CD4-positive, alpha-beta T cell (primary cell): ENCODE measurements at places on chromosomes 3 and 15. TPM values are rescaled to one million over a fixed set of nuclear protein-coding genes. Genes with fewer than 3 reads are reported as not detected.

DNA sequence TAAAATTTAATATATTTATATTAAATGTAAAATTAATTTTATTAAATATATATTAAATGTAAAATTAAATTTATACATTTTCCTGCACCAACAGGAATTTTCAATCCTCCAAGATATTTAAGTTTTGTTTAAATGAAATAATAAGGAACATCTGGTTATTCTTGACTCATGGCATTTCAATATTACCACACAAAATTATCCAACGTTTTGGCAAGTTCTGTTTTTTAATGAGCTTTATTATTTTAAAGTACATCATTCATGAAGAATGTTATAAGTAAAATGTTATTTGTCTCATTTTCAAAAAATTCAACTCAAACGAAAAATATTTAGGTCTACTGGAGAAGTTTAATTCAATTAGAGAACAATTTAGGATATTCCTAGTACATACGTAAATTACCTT lies 811.4 kb downstream of the NAALADL2 start:
- no peak for DNase-seq
- H3K4me1 ChIP-seq = no peaks in the 10 kb centered on the region
- H3K27ac ChIP-seq = no peak overlapping the region
- no peaks in the 10 kb centered on the region for H3K27me3 ChIP-seq
- no peak overlapping the region for H3K4me3 ChIP-seq

GRCh38 chr3:10992943-10993728 lies 588 bp downstream of the SLC6A1 start:
- H3K36me3 ChIP-seq = no peaks in the 10 kb centered on the region
- DNase-seq = no peak
- H3K4me1 ChIP-seq = peaks cover 12% of the 10 kb centered on the region

- H3K27me3 ChIP-seq = no peaks in the 10 kb centered on the region
- no peak for DNase-seq
- peaks cover 9% of the 10 kb centered on the region for H3K4me1 ChIP-seq
- no peak overlapping the region for H3K27ac ChIP-seq
- H3K36me3 ChIP-seq = no peaks in the 10 kb centered on the region
- no peak overlapping the region for H3K4me3 ChIP-seq
Measured at GRCh38 chr15:56891852-56892440, 26.5 kb upstream of the TCF12 start.

- peaks cover 10% of the 10 kb centered on the region for H3K36me3 ChIP-seq
- no peak for DNase-seq
- no peaks in the 10 kb centered on the region for H3K27me3 ChIP-seq
- H3K27ac ChIP-seq = no peak overlapping the region
Measured at GRCh38 chr3:75781079-75781745, 4.1 kb downstream of the ZNF717 start.

IQCF5 gene
- not detected for total RNA-seq

GRCh38 chr15:26686547-26687187 lies 86.2 kb downstream of the GABRB3 start:
- H3K4me1 ChIP-seq = no peaks in the 10 kb centered on the region
- H3K27ac ChIP-seq = no peak overlapping the region
- no peak for DNase-seq
- no peaks in the 10 kb centered on the region for H3K27me3 ChIP-seq

GRCh38 chr3:32522682-32523081 lies 20.0 kb upstream of the CMTM6 start:
- H3K4me3 ChIP-seq = no peak overlapping the region
- no peaks in the 10 kb centered on the region for H3K4me1 ChIP-seq
- DNase-seq = no peak
- peaks cover 30% of the 10 kb centered on the region for H3K36me3 ChIP-seq

- H3K36me3 ChIP-seq = no peaks in the 10 kb centered on the region
- H3K27ac ChIP-seq = no peak overlapping the region
- peak; percentile 27 for DNase-seq
- H3K4me1 ChIP-seq = peaks cover 23% of the 10 kb centered on the region
Measured at GRCh38 chr3:136819392-136819730, 435 bp downstream of the SLC35G2 start.

RBP2 gene
- total RNA-seq = not detected

- H3K27me3 ChIP-seq = no peaks in the 10 kb centered on the region
- DNase-seq = no peak
- no peak overlapping the region for H3K4me3 ChIP-seq
- peaks cover 27% of the 10 kb centered on the region for H3K36me3 ChIP-seq
- no peaks in the 10 kb centered on the region for H3K4me1 ChIP-seq
Measured at GRCh38 chr15:57251308-57251707, 125.0 kb upstream of the CGNL1 start.

GRCh38 chr3:179174316-179174715 lies 26.2 kb downstream of the PIK3CA start:
- no peaks in the 10 kb centered on the region for H3K36me3 ChIP-seq
- no peak for DNase-seq
- no peaks in the 10 kb centered on the region for H3K27me3 ChIP-seq
- H3K4me1 ChIP-seq = peaks cover 3% of the 10 kb centered on the region

ZBED2 gene
- total RNA-seq = 0.11 TPM

DNA sequence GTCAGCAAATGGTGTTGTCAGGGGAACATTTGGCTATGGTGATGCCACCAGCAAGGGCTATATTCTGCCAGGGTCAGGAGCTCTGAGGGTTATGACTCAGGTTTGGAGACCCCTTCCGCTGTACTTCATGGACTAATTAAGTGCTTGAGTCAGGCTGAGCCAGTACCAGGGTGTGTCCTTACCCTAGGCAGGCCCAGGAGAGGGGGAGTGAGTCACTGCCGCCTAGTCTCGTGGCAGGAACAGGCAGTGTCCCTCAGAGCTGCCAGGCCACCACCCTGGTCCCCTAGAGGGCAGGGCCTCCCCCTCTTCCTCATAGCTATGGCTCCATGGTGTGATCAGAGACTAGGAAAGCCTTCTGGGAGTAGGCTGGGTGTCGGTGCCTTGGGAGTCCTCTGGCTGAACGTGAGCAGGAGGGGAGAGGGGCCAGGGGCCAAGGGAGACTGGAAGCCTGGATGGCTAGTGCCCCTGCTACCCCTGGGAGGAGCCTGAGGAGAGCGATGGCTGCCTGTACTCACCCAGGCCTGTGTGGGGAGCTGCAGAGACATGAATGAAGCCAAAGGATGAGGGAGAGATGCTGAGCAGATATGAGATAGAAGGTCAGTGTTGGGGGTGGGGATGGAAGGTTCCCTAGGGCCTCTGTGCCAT lies 10.6 kb downstream of the MAPKAPK3 start:
- peaks cover 26% of the 10 kb centered on the region for H3K36me3 ChIP-seq
- peaks cover 99% of the 10 kb centered on the region for H3K4me1 ChIP-seq
- H3K27ac ChIP-seq = no peak overlapping the region
- DNase-seq = no peak
- H3K27me3 ChIP-seq = no peaks in the 10 kb centered on the region

RASL12 gene
- not detected for total RNA-seq

GRCh38 chr3:126316501-126316939 lies 40.7 kb downstream of the KLF15 start:
- DNase-seq = no peak
- H3K27ac ChIP-seq = no peak overlapping the region
- H3K4me3 ChIP-seq = no peak overlapping the region
- H3K4me1 ChIP-seq = no peaks in the 10 kb centered on the region
- no peaks in the 10 kb centered on the region for H3K27me3 ChIP-seq

- peaks cover 13% of the 10 kb centered on the region for H3K36me3 ChIP-seq
- no peaks in the 10 kb centered on the region for H3K27me3 ChIP-seq
- DNase-seq = no peak
Measured at GRCh38 chr15:67103432-67103831, 38.0 kb downstream of the SMAD3 start.

DNA sequence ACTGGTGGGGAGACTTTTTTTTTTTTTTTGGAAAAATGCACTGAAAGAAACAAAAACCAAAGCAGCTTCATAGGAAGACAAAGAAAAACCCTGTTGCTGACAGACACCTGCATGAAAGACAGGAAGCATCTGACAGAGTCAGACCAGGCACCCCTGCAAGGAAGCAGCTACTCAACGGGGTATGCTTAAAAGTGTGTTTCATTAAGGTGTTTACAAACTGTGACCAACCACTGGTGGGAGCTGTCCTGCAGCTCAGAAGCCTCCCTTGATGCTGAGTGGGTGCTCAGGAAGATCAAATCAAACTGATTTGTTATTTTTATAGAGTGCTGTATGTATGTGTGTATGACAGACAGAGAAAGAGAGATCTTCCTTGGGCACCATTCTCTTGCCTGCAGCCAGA lies 34.7 kb upstream of the AGBL1 start:
- H3K4me1 ChIP-seq = no peaks in the 10 kb centered on the region
- no peak overlapping the region for H3K4me3 ChIP-seq
- no peaks in the 10 kb centered on the region for H3K36me3 ChIP-seq
- H3K27me3 ChIP-seq = peaks cover 8% of the 10 kb centered on the region

DNA sequence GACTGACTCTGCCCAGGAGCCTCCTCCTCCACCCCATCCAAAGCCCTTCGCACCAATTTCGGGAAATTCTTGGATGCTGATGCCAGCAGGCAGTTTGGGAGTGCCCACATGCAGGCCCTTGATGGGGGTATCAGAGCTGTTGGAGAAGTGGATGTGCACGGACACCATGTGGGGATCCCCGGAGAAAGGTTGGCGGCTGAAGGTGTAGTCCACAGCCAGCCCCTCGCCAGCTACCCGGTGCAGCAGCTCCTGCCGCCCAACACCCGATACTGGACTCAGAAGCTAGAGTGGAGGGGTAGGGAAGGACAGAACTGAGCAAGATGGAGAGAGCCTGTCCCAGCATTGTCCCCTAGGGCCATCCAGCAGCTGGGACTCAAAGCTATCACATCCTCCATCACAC lies 15.5 kb upstream of the CPEB1 start:
- no peaks in the 10 kb centered on the region for H3K36me3 ChIP-seq
- H3K4me1 ChIP-seq = no peaks in the 10 kb centered on the region
- no peak for DNase-seq
- H3K27me3 ChIP-seq = no peaks in the 10 kb centered on the region
- H3K27ac ChIP-seq = no peak overlapping the region
- no peak overlapping the region for H3K4me3 ChIP-seq

KCNMB3 gene
- total RNA-seq = 0.58 TPM

KPNA4 gene
- 49.4 TPM for total RNA-seq

VILL gene
- 23.2 TPM for total RNA-seq

GUCA1C gene
- total RNA-seq = not detected

SLCO3A1 gene
- total RNA-seq = 29.5 TPM

DNA sequence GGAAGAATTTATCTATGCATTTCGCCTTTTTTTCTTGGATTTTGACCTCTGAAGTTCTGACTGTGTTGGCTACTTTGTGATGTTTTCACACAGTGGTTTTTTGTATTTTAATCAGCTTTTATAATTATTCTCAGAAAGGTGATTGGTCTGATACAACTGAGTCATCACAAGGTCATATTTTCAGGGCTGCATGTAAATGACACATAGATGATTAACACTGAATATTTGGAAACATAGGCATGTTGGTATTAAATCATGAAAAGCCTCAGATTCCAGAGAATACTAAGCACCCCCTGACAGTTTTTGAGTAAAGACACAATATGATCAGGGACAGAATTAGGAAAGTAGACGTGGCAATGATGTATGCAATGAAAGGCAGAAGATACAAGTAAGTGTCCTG lies 175.5 kb upstream of the SLCO3A1 start:
- H3K4me1 ChIP-seq = no peaks in the 10 kb centered on the region
- H3K36me3 ChIP-seq = no peaks in the 10 kb centered on the region
- no peak overlapping the region for H3K27ac ChIP-seq
- no peak for DNase-seq
- H3K27me3 ChIP-seq = no peaks in the 10 kb centered on the region

DNA sequence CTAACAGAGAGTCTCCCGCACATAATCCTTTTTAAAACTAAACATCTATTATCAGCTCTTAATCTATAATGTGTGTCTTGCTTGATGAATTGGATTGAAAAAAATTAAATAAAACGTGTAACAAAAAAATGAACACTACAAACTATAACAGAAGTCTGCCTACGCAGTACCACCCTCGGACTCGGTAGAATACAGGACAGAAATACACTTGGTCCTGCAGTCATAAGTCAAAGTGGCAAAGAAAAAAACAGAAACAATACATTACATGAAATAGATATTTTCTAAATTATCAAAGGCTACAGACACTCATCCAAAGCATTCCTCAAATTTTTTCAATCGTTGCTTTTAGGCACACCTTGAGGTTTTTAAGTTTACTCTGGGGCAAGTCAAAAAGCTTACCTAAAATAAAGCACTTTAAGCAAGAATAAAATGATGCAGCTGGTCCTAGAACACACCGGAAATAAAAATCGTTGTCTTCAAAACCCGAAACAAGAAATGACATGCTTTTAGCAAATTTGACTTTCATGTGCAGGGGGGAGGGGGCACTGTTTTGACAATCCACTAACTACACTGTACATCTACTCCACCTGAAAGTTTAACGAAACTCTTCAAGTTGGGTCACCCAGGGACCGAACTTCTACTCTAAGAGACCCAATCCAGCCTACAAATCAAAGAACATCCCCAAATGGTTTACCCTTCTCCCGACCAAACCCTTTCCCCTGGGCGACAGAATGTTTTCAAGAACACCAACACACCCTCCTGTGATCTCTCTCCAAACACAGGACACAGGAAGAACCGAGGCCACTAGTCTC lies 1.3 kb downstream of the ADAM10 start:
- DNase-seq = peak; percentile 39
- peaks cover 3% of the 10 kb centered on the region for H3K36me3 ChIP-seq
- H3K4me1 ChIP-seq = peaks cover 22% of the 10 kb centered on the region
- no peaks in the 10 kb centered on the region for H3K27me3 ChIP-seq
- peak overlapping the region; percentile 39 for H3K27ac ChIP-seq
- H3K4me3 ChIP-seq = peak overlapping the region; percentile 97

- no peak for DNase-seq
- no peaks in the 10 kb centered on the region for H3K27me3 ChIP-seq
- peak overlapping the region; percentile 3 for H3K4me3 ChIP-seq
- no peak overlapping the region for H3K27ac ChIP-seq
- H3K4me1 ChIP-seq = peaks cover 10% of the 10 kb centered on the region
Measured at GRCh38 chr3:190585805-190586630, 72.1 kb downstream of the IL1RAP start.

GRCh38 chr3:158718490-158719170 lies 13.6 kb downstream of the RARRES1 start:
- H3K27ac ChIP-seq = no peak overlapping the region
- no peaks in the 10 kb centered on the region for H3K27me3 ChIP-seq
- peaks cover 24% of the 10 kb centered on the region for H3K4me1 ChIP-seq
- H3K4me3 ChIP-seq = no peak overlapping the region
- H3K36me3 ChIP-seq = no peaks in the 10 kb centered on the region

- peaks cover 73% of the 10 kb centered on the region for H3K36me3 ChIP-seq
- no peak overlapping the region for H3K4me3 ChIP-seq
- H3K27me3 ChIP-seq = no peaks in the 10 kb centered on the region
- no peak for DNase-seq
- H3K27ac ChIP-seq = no peak overlapping the region
Measured at GRCh38 chr15:78913012-78913411, 31.8 kb downstream of the CTSH start.

ARF4 gene
- 59.9 TPM for total RNA-seq

GRCh38 chr3:120446891-120447668 lies 3.7 kb downstream of the FSTL1 start:
- H3K36me3 ChIP-seq = no peaks in the 10 kb centered on the region
- no peak overlapping the region for H3K27ac ChIP-seq
- peaks cover 4% of the 10 kb centered on the region for H3K4me1 ChIP-seq

- no peak for DNase-seq
- peaks cover 6% of the 10 kb centered on the region for H3K27me3 ChIP-seq
- H3K4me1 ChIP-seq = no peaks in the 10 kb centered on the region
- no peak overlapping the region for H3K4me3 ChIP-seq
Measured at GRCh38 chr3:138383715-138384465, 35.5 kb downstream of the MRAS start.
